Stimulated activated CD4-positive, alpha-beta T cell treated with anti-CD3 and anti-CD28 coated beads, Interleukin-12 subunit alpha, Interleukin-12 subunit beta, amount 100 ng/mL, for 24 hours (primary cell): ENCODE measurements at places on chromosomes 16 and 17.

DNA sequence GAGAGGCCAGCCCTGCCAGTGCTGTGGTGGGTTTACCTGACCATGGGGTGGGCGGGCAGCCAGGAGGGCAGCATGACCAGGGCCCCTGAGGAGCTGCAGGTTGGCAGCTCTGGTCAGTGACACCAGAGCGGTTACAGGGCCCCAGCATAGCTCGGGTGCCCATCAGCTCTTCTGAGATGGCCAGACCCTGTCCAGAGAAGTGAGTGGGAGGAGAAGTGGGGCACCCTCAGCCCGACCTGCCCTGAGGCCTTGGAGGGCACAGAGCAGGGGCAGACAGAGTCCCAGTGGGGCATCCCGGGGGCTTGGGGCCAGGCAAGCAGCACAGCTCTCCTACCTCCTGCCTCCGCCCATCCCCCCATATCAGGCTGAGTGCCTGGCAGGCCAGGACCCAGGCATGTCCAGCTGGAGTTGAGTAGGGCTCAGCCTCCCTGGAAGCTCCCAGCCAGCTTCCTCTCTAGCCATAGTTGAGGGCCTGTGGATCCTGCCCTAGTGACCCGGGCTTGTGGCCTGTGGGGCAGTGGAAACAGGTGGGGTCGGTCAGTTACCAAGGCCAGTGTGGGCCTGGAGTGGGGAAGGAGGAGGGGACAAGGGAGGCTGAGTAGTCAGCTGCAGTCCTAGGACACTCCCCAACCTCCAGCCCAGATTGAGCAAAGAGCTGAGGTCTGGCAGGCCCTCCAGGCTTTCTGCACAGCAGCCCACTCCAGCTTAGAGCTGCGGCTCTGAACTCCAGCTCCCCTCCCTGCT is 83.5 kb downstream of the AMFR start:
- DNase-seq = no peak

- DNase-seq = no peak
Observed at GRCh38 chr17:77405867-77406732, 265.3 kb downstream of the SEC14L1 start.

GRCh38 chr17:81332914-81333528 is 37.9 kb upstream of the SLC38A10 start:
- no peak for DNase-seq

DNA sequence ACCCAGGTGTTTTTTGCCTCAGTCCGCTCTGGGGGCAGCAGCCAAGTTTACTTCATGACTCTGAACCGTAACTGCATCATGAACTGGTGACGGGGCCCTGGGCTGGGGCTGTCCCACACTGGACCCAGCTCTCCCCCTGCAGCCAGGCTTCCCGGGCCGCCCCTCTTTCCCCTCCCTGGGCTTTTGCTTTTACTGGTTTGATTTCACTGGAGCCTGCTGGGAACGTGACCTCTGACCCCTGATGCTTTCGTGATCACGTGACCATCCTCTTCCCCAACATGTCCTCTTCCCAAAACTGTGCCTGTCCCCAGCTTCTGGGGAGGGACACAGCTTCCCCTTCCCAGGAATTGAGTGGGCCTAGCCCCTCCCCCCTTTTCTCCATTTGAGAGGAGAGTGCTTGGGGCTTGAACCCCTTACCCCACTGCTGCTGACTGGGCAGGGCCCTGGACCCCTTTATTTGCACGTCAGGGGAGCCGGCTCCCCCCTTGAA is 2.1 kb upstream of the C17orf107 start:
- no peak for DNase-seq

GRCh38 chr16:82147546-82147945 is 22.5 kb downstream of the MPHOSPH6 start:
- DNase-seq = no peak

DNA sequence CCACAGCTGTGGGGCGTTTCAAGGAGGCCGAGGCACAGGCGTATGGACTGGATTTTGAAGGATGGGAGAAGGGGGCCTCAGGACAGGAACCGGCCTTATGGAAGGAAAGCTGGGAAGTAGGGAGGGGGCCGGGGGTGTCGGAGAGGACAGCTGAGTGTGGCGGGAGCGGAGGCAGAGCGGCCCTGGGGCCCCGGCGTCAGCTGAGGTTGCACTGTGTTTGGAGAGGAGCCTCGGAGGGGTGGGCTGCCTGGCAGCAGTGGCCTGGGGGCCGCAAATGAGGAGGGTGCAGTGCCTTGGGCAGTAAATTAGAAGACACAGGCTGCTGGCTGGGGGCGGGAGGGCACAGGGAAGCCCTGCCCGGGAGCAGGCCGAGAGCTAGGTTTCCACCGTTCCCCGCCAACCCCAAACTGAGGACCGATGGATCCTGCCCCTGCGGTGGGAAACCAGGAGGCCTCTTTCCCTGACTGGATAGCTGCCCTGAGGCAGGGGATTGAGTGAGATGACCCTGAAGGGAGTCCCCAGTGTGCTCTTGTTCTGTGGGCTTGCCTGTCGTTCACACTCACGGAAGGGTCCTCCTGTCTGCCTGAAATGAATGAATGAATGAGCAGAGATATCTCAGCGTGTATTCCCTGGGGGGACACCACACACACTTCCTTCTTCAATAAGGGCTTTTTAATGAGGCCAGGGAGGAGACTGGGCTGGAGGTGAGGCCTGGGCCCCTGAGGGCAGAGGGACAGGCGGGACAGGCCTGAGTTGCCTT is 18.4 kb downstream of the FOXJ1 start:
- DNase-seq = no peak

DNA sequence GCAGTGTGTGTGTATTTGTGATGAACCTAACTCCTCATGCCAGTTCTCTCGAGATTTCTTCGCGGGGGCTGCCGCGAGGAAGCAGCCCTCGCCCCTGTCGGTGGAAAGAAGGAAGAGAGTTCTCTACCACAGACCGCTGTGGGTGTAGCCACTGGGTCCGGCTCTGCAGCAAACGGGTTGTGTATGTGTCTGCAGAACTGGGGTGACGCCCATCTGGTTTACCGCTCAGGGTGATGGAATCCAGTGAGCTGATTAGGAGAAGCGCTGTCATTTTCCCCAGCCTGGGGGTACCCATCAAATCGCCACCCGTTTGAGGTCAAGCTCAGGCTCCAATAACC is 7.7 kb downstream of the CORO6 start:
- DNase-seq = no peak

DNA sequence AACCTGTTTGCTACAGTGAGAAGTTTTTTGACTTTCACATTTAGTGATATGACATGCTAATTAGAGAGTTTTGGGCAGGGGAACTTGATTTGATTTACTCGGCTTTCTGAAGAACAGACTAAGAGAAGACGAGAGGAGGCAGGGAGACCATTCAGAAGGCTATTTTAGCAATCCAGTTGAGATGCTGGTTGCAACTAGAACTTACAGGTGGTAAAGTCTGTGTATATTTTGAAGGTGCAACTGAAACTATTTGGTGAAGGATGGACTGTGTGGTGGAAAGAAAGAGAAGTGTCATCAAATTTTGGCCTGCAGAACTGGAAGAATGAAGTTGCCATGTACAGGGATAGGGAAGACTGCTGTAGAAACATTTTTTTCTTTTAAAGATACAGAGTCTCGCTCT is 42.2 kb upstream of the KPNB1 start:
- no peak for DNase-seq

GRCh38 chr17:38444151-38444550 is 15.9 kb downstream of the ARHGAP23 start:
- peak; percentile 23 for DNase-seq

DNA sequence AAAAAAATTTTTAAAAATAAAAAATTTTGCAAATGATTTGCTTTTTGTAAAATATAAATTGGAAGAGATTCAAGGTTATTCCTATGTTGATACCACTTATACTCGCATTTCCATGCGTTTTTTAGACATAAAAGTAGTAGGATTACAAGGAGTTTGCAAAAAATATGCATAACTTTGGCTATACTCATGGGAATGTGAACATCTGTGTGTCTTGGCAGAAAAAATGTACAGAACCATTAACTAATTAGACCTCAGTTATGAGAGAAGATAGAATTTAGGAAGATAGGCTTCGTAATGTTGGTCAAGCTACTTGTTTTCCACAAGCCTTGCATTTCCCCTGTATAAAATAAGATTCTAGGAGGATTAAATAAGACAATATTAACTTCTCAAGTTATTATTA is 61.1 kb upstream of the VPS4A start:
- no peak for DNase-seq

DNA sequence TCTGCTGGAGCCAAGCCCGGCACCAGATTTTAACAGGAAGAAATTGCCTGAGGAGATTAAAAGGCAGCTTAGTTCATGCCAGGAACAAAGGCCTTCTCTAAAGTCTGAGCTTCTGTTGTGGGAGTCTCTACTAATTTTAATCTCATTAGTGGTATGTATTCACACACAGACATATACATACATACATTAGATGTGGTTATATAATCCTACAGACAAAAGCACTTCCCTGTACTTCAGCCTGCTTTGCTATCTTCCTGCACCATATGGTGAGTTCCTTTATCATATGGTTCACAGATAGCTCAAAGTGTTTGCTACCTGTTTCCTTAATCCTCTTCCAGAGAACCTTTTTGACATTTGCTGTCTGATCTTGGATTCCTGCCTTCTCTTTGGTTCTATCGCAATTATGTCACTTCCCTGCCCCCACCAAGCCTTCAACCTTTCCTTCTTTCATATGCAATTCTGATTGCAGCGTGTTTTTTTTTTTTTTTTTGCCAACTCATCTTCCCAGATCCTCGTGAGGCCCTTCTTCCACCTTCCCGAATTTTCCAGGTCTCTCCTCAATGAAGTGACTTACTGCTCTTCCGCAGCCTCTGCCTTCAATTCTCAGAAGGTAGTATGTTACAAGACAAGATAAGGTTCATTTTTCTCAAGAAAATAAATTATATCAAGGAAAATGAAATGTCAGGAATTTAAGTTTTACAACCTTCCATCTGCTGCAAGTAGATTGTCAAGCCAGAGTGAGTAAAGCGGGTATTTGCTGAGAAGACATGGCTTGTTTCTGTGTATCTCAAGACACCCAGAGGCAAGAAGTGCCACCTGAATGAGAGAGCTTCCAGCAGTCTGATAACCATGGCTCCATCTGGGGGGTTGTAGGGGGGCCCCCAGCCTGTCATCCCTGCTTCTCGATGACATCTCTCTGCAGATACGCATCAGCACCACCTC is 120.2 kb upstream of the CACNG3 start:
- DNase-seq = no peak

DNA sequence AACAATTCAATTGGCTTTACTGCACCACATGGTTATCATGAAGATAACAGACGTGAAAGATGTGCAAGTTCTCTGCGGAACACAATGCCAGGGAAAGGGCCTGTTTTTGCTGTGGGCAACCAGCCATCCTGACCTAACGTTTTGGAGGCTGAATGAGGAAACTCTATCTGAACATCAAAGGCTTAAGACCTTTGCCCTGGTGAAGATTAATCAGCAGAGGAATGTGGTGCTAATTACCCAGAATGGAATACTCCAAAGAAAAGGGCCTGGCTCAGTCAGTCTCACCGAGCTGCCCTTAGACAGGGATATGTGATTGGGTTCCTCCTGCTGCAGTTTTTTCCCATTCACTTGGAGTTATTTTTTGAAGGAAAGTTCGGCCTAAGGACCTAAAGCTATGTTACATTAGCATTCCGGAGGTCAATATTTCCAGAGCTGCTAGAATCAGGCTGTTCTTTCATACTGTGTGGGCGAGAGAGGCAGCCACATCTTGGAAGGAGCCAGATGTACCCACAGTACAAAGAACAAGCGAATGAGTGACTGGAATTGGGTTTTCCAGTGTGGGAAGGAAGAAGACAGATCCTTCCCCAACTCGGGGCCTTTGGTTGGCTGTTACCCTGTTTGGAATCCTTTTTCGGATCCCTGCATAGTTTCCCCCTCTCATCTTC is 15.5 kb downstream of the ASIC2 start:
- no peak for DNase-seq

GRCh38 chr17:78805301-78805700 is 23.2 kb upstream of the CYTH1 start:
- peak; percentile 46 for DNase-seq

- DNase-seq = no peak
Observed at GRCh38 chr16:27347930-27348685, 34.3 kb downstream of the IL4R start.

DNA sequence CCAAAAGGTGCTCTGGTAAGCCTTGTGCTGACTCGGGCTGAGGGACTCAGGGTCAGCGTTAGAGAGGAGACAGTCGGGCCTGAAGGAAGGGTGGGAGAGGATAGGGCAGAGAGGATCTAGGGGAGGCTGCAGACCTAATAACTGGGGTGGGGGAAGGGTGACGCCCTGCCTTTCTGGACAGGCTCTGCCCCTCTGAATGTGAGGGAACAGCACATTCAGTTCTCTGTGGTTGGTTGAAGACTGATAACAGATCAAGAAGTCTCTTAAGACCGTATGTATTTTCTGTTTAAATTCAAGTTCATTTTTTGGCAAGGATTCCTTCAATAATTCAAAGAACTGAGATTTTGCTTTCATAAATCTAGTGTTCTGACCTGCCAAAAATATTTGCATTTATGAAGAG is 56.2 kb upstream of the TEKT3 start:
- no peak for DNase-seq

DNA sequence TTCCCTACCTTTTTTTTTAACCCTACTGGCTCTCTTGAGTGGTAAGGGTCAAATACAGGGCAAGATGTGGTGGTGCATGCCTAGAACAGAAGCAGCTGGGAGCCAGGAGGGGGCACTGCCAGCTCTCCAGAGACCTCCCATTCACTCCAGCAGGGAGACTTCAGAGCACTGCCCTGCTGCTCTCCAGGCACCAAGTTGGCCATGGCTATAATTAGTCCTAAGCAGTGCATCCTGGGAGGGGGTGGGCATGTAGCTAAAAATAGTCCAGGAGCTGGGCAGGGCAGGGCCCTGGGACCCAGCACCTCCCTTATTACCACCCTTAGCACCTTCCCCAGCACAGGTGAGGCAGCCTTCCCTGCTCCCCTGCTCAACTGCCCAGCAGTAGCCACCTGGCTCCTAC is 3.5 kb downstream of the CORO6 start:
- DNase-seq = no peak
